ENCODE measurements at places on chromosomes 3 and 15.

DNA sequence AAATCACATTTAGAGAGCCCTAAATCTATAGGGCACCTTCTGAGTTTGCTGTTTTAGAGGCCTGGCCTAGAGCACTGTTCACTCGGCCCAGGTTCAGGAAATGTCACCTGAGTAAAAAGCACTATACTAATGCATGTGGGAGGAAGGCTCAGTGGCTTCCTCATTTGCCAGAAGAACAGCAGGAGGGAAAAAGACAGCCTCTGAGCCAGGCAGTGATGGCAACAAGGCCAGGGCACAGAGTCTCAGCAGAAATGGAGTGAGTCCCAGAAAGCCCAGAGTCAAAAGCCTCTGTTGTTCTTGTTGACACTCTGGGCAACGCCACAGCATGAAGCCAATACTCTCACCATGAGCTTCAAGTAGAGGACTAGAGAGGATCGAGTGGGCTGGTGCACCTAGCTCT, 25.9 kb downstream of the LTF start:
- no peak for DNase-seq

GRCh38 chr3:128279601-128279880, 126.3 kb downstream of the EEFSEC start:
- DNase-seq = no peak

DNA sequence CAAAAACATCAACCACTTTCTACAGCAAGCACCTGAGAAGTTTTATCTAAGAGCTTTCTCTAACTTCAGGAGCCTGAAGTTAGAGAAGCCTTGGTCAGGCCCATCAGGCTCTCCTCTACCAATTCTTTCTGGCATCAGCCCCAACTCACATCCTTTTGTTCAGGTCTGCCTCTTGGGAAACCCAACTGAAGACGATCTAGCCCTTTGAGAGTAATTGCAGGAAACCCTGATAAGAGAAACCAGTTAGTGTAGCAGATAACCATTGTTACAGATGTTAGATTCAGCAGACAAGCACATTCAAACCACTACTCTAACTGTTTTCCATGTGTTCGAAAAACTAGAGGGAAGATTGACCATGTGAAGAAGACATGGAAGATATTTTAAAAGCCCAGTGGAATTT, 27.0 kb upstream of the DYNC1LI1 start:
- DNase-seq = no peak

- no peak for DNase-seq
Observed at GRCh38 chr3:124082343-124082742, 90.4 kb upstream of the ROPN1 start.

GRCh38 chr3:12750223-12750622, 8.8 kb downstream of the TMEM40 start:
- peak; percentile 73 for DNase-seq

DNA sequence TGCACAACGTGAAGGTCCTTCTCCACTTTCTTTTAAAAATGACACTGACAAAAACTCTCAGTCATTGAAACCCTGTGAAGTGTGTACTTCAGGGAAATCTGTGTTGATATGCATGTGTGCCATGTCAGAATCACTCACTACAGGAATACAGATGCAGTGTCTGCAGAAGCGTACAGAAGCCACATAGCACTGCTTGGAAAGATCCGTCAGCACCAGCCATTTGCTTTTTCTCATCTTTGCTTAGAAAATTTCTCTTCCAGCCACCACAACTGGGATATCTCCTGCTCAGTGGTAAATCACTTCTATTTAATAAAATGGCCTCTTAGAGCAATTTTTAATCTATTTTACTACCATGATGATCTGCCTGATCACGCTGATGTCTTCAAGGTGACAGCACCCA, 91.3 kb upstream of the ARHGEF26 start:
- DNase-seq = no peak

DNA sequence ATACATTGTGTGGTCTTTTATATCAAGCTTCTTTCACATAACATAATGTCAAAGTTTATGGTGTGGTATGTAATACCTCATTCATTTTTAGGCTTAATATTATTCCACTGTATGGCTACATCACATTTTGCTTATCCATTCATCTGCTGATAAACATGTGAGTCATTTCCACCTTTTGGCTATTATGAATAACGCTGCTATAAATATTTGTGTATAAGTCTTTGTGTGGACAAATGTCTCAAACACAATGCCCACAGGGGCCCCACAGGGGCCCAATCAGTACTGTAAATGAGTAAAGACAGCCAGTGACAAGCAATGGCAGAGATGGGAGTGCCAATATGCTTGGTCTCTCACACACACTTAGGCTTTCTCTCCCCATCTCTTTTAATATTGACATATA, 54.2 kb downstream of the PIK3R4 start:
- DNase-seq = no peak

DNA sequence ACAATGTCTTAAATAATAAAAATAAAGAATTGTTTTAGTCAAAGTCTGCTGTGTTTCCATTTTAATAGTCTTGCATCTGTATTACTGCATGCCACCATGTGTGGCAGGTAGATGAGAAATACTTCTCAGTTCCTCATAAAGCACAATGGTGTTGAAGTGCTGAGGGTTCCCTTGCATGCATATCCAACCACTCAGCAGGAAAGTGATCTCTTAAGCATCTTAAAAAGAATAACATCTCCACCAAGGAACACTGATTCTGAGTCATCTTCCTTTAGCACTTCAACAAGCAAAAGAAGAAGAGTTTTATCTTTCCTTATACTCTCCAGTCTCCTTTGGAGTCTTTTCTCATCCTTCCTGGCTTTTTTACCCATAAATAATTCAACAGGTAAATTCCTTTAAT, 602.0 kb downstream of the TBL1XR1 start:
- DNase-seq = no peak

DNA sequence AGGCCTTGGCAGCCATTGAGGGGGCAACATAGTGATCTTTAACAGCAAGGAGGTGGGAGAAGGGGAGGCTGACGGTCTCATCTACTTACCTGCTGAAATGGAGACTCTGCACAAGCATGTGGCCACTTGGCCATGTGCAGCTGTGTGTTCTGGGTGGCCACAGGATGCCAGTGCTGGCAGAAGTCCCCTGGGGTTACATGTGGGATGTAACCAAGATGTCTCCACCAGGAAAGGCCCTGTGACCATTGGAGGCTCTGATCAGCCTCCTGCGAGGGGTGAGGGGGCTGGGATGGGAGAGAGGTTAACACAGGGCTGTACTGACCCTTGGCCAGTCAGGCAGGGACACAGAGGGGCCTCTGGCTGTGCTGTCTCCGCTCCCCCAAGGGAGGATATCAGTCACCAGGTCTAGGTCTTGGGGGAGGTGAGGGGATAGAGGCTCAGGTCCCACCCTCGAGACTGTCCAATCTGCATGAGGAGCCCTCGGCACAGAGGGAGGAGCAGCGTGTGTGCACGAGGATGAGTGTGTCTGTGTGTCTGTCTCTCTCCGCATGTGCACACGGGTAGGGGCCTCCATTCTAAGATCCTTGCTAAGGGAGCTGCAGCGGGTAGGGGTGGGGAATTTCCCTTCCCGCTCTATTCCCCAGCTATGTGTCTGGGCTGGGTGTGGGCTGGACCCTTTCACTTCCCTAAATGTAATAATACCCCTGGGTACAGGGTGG, 19.5 kb downstream of the PRKCD start:
- no peak for DNase-seq

- no peak for DNase-seq
Observed at GRCh38 chr3:101665357-101665756, 11.6 kb downstream of the ZBTB11 start.

DNA sequence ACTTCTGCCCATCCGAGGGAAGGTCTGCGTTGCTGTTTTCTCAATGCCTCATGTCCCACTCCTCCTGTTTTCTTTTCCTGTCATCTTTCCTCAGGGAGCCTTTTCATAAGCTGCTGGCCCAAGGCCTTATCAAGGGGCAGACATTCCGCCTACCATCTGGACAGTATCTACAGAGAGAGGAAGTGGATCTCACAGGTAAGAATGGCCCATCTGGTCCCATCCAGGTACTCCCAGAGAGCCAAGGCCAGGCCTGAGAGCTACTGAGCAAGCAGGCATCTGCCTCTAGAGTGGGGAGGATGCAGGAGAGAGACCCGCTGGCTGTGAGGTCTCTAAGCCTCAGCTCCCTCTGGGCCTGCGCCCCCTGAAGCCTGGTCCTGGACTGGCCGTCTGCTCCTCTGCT, 81.5 kb upstream of the LIMD1 start:
- DNase-seq = no peak

DNA sequence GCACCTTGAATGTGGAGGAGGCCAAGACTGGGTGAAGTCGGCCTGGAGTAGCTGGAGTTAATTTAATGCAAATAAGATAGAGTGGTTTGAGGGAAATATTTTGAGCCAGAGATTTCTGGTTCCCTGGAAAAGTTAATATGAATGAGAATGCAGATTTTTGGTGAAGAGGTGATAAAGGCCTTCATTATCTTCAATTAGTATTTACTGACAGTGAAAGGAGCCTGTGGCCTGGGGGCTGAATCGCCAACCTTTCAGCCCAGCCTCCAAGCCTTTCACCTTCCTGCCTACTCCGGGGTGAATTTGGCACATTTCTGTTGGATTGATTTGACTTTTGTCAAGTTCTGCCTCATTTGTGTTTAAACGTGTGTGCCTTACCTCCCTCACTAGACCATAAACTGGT, 147.8 kb downstream of the SOX2 start:
- no peak for DNase-seq

- DNase-seq = no peak
Observed at GRCh38 chr3:127081001-127081720, 98.2 kb downstream of the PLXNA1 start.

DNA sequence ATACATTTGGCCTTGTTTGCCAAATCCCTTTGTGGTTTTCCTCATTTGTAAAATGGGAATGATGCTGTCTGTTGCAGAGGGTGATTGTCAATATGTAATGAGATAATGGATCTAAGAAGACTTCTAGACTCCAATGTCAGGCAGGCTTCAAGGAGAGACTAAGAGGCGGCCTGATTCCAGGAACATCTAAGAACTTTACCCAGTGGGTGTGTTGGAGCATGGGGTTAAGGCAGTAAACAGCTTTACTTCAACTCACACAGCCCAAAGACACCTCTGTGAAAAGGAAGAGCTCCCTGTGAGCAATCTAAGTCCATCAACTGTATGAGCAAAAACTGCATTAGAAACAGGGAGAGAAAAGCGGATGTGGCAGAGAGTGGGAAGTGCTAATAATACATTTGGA, 560.6 kb downstream of the PDCD6IP start:
- DNase-seq = no peak

All from AG08395 (cell line).